ENCODE measurements at places on chromosomes 11 and 22.

DNA sequence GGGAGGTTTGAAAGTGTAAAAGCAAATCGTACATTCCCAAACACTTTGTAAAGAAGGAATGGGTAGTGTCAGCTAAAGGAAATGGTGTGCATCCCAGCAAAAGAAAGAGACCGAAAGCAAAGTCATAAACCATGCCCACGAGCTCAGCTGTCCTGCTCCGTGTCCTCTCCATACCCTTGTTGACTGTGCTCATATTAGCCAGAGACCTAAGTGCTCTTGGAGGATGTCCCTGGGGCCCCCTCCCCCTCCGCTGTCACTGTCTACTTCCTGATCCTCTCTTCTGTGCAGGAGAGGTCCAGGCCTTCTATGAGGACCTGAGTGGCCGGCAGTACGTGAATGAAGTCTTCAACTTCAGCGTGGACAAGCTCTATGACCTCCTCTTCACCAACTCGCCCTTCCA is 46.1 kb downstream of the SCN3B start:
- no peak for DNase-seq

DNA sequence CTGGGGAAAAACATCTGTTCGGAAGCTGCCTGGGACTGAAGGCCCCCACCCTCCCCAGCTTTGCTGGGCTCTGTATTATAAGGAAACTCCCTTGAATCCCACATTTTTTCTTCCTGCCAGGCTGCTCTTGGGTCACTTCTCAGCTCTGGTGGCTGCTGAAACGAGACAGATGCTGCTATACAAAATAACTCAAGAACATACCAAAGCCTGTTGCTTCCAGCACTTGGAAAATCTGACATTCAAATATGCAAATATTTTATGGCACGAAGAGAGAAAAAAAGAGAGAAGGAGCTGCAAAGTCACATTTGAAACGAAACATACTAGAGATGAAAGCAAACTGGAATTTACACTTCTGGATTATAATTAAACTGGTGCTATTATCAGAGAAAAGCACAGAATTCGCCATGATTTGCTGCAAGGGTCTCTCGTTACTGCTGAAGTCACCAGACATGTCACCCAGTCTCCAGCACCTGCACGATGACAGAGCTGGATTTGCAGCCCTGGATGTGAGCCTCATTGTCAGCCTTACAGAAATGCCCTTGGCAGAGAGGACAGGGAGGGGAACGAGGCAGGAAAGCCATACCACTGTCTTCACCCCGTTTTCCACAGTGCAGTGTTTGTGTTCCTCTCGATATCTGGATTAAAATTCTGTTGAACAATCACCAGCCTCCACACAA is 47.9 kb upstream of the IGSF9B start:
- DNase-seq, result no peak

DNA sequence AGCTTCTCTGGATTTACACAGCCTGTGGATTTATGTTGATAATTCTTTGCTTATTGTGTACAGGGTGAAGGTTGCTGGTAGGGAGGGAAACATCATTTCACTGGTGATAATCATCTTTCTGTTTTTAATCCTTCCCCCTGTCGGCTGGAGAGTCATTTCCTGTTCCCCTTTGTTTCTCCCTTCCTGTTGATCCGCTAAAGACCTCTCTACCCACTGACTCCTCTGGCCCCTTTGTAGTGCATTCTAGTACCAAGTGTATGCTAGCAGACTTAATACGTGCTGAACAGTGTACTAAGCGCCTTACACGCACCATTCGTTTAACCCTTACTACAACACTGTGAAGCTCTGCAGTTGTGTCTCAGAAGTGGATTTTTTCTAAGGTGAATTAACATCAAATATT is 19.0 kb upstream of the OR9Q1 start:
- no peak for DNase-seq

DNA sequence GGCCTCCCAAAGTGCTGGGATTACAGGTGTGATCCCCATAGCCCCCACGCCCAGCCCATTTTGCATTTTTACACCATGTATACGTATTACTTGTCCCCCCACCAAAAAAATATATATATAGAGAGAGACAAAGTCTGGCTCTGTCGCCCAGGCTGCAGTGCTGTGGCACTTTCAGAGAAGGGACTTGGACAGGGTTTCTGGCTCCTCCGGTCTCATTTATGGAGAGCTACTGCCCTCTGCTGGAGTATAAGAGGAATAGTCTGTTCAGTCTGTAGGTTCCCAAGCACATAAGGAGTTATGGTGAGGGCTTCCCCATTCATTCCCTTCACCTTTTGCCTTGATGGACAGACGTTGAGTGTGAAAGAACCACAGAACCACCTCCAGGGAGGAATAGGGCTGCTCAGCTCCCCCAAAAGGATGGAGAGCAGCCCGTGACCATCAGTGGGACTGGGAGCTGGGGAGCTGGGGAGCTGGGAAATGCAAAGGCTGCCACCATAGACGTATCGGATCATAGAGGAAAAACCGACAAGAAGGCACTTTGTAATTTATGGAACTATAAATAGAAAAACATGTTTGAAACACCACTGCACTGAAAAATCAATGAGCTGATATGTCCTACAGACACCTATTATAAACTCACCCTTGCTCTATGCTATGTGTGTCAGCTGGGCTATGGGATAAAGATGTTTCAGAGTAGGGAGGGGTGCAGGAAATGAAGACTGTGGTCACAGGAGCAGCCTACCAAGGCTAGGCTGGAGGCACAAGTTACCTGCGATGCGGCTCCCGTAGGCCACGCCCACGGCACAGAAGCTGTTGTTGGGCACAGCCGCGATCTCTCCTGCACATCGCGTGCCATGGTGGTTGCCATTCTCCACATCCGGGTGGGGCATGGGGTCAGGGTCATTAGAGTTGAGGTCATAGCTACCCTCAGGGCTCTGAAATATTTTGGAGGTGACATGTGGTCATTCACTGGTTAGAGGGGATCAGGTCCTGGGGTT is 5.2 kb downstream of the PCSK7 start:
- DNase-seq, result no peak

DNA sequence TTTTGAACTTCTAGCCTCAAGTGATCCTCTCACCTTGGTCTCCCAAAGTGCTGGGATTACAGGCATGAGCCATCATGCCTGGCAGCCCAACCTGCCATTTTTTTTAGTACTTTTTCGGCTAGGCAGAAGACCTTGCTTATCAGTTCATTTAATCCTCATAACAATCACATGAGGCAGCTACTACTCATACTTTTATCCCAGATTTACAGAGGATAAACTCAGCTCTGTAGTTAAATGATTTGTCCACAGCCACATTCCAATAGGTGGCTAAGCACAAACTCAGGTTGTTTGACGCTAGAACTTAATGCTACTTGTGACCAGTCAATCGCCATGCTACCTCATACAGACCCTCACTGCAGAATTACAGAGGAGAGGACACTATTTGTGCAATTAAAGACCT is 28.1 kb downstream of the SBF2 start:
- DNase-seq, result no peak
